ENCODE measurements at places on chromosomes 7 and 10.
A peak's percentile ranks its signal among the peaks of the same experiment; 100 is the strongest.

- H3K4me1 ChIP-seq = peaks cover 33% of the 10 kb centered on the region
- peaks cover 9% of the 10 kb centered on the region for H3K27me3 ChIP-seq
- H3K27ac ChIP-seq = peak overlapping the region; percentile 98
- no peak overlapping the region for H3K4me3 ChIP-seq
Measured at GRCh38 chr7:139825666-139826290, 3.3 kb upstream of the TBXAS1 start.

DNA sequence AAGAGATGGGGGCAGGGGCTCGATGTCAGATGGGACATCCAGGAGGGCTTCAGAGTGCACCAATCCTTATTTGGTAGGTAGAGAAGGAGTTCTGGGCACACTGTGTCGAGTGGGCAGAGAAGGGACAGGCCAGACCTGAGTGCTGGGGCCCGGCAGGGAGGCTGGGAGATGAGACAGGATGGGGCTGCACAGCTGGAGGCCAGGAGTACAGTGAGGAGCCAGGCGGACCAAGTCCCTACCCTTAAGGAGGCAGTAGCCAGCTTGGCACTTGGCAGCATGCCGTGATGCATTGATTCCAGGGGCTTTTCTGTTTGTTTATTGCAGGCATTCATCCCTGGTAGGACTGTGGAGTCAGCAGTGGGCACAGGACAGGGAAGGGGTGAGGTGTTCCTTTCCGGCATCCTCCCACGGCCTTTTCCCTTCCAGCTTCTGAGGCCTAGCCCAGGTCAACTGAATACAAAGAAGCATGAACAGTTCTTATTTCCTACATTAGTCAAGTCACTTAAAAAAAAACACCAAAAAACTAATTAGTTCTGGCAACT, 168.8 kb upstream of the CDCA7L start:
- no peak for DNase-seq
- no peak overlapping the region for H3K4me3 ChIP-seq

DNA sequence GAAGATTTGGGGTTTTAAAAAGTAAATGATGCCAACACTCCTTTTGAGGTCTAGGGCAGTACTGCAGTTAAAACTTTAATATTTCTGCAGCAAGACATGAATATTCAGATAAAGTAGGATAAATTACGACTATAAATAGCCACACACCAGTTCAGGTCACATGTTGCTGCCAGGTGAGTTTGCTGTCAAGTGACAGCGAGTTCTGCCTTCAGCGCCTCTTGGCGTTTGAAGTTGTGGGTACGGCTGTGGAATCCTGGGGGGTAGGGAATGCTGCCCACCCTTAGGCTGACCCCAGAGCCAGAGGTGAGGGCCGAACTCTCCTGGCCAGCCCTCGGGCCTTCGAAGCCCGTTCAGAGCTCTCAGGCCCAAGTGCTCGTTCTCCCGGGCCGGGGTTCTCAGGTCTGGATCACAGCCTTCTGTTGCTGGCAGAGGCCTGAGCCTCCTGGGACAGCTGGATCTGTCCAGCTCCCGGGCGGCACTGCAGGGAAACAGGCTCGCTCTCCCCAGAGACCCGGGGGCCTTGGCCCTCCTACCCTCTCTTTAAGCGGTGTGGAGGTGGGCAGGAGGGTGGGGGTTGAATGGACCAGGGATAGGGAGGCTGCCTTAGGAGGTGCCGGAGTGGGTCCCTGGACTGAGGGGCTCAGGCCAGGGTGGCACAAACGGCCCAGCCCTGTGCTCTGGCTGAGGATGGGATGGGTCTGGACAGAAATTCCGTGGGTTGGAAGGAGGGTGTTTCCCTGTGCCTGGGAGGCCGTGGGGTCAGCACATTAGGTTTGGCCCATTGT, 5.4 kb downstream of the BRI3 start:
- H3K4me1 ChIP-seq = peaks cover 37% of the 10 kb centered on the region
- no peak for DNase-seq
- no peak overlapping the region for H3K4me3 ChIP-seq
- H3K36me3 ChIP-seq = peaks cover 46% of the 10 kb centered on the region
- H3K27ac ChIP-seq = peak overlapping the region; percentile 91

- DNase-seq = no peak
- no peaks in the 10 kb centered on the region for H3K27me3 ChIP-seq
- H3K4me3 ChIP-seq = no peak overlapping the region
Measured at GRCh38 chr7:133837224-133837623, 289.9 kb upstream of the LRGUK start.

DNA sequence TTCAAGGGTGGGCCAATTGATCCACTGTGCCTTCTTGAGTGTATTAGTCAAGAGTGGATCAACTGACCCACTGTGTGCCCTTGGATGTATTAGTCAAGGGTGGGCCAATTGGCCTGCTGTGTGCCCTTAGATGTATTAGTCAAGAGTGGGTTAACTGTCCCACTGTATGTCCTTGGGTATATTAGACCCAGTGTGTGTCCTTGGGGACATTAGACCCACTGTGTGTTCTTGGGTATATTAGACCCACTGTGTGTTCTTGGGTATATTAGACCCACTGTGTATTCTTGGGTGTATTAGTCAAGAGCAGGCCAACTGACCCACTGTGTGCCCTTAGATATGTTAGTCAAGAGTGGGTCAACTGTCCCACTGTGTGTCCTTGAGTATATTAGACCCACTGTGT, 601.8 kb downstream of the TYW1 start:
- H3K27me3 ChIP-seq = no peaks in the 10 kb centered on the region
- H3K4me1 ChIP-seq = no peaks in the 10 kb centered on the region
- H3K36me3 ChIP-seq = no peaks in the 10 kb centered on the region

- no peaks in the 10 kb centered on the region for H3K4me1 ChIP-seq
- no peak overlapping the region for H3K4me3 ChIP-seq
- no peaks in the 10 kb centered on the region for H3K27me3 ChIP-seq
- no peak overlapping the region for H3K27ac ChIP-seq
- DNase-seq = no peak
Measured at GRCh38 chr7:52685333-52685732, 350.1 kb upstream of the POM121L12 start.

- H3K4me1 ChIP-seq = peaks cover 6% of the 10 kb centered on the region
- peaks cover 13% of the 10 kb centered on the region for H3K27me3 ChIP-seq
- no peak overlapping the region for H3K4me3 ChIP-seq
- no peaks in the 10 kb centered on the region for H3K36me3 ChIP-seq
Measured at GRCh38 chr10:99456931-99457288, 26.5 kb upstream of the GOT1 start.

- no peaks in the 10 kb centered on the region for H3K27me3 ChIP-seq
- H3K27ac ChIP-seq = no peak overlapping the region
- H3K4me1 ChIP-seq = 0 out of 2 replicates have a peak, but pooled peaks cover 2% of the 10 kb centered on the region
Measured at GRCh38 chr7:107499731-107500130, 29.9 kb downstream of the GPR22 start.

DNA sequence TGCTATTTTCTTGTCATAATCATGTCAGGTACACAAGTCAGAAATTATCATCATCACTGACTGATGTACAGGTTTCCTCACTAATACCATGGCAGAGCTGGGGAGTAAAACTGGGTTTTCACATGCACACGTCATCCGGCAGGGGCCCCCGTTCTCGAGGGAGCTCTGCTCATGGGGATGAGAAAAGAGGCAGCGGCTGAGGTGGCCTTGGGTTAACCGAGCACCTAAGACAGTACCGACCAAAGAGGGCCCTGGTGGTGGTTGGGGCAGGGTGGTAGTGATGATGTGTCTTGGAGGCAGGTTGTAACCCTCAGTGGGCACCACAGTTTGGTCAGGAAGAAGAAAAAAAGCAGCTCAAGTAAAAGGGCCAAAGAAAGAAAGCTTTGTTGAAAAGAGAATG, 12.1 kb upstream of the TRPV6 start:
- H3K27me3 ChIP-seq = no peaks in the 10 kb centered on the region
- no peaks in the 10 kb centered on the region for H3K4me1 ChIP-seq
- DNase-seq = no peak

GRCh38 chr7:148368562-148368961, 222.0 kb upstream of the C7orf33 start:
- H3K27ac ChIP-seq = no peak overlapping the region
- no peak for DNase-seq
- no peak overlapping the region for H3K4me3 ChIP-seq
- H3K4me1 ChIP-seq = no peaks in the 10 kb centered on the region

DNA sequence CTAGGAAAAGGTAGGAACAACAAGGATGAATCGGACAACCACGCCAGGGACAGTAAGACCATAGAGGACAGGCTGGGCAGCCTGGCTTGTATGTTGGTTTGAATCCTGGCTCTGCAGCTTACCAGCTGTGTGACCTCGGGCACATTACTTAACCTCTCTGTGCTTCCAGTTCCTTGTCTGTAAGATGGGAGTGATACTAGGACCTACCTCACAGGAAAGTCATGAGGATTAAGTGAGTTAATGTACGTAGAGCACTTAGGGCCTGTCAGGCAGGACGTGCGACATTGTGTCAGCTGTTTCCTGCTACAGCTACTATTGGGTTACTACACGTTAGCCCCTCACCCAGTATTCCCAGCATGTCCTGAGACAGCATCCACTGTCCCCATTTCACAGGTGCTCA, 32.1 kb downstream of the PLAC9 start:
- DNase-seq = no peak
- H3K27me3 ChIP-seq = no peaks in the 10 kb centered on the region
- H3K4me3 ChIP-seq = no peak overlapping the region
- peaks cover 60% of the 10 kb centered on the region for H3K36me3 ChIP-seq
- H3K4me1 ChIP-seq = peaks cover 37% of the 10 kb centered on the region

Measured in IMR-90 (cell line).